ENCODE measurements at places on chromosomes 13 and 19. TPM values are rescaled to one million over a fixed set of nuclear protein-coding genes. Genes with fewer than 3 reads are reported as not detected.

Gene RAB8A
- total RNA-seq = 17.2 TPM

Gene GPR42
- total RNA-seq = not detected

Gene NDFIP2
- 33.1 TPM for total RNA-seq

Gene PLVAP
- 20.8 TPM for total RNA-seq

Gene ZNF607
- 6.1 TPM for total RNA-seq

Gene ZNF536
- total RNA-seq = 2.9 TPM

Gene PCSK4
- total RNA-seq = 1.7 TPM

Gene ZNF850
- 5.3 TPM for total RNA-seq

Data from heart right ventricle (tissue), 16 donors.